ENCODE measurements at places on chromosomes 6 and 20.

DNA sequence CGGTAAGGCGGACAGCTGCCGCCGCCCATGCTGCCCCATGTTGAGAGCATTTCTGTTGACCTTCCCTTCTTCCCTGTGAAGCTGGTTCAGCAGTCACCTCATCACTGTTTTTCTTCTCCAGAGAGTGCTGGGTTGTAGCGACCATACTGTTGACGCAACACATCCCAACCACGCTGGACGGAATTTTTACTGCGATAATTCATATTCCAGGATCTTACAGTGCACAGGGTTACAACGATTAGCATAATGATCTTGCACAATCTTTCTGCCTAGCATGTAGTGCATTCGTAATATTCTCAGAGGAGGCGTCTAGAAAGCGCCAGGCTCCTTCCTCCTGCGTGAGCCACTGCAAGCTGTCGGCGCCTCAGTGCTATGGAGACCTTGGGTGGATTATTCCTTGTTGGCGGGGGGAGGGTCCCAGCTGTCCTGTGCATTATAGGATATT, 137.0 kb downstream of the MTHFD1L start:
- DNase-seq: no peak

- no peak for DNase-seq
Observed at GRCh38 chr6:113006494-113006893, 659.4 kb downstream of the RFPL4B start.

DNA sequence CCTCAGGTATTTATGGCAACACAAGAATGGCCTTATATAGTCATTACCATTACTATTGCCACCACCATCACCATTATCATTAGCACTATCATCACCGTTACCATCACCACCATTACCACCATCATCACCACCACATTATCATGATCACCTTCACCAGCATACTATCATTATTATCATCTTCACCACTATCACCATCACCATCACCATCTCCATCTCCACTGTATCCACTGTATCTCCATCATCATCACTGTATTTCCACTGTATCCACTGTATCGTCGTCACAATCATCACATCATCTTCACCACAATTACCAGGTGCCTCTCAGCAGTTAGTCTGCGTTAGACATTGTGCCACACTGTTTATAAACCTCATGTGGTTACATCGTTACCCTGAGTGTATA, 45.3 kb downstream of the GGTLC1 start:
- no peak for DNase-seq

- DNase-seq: no peak
Observed at GRCh38 chr6:87903323-87903722, 144.3 kb upstream of the SPACA1 start.

- DNase-seq: no peak
Observed at GRCh38 chr6:113741651-113742050, 115.5 kb upstream of the MARCKS start.

- no peak for DNase-seq
Observed at GRCh38 chr6:108193835-108194234, 28.0 kb downstream of the NR2E1 start.

DNA sequence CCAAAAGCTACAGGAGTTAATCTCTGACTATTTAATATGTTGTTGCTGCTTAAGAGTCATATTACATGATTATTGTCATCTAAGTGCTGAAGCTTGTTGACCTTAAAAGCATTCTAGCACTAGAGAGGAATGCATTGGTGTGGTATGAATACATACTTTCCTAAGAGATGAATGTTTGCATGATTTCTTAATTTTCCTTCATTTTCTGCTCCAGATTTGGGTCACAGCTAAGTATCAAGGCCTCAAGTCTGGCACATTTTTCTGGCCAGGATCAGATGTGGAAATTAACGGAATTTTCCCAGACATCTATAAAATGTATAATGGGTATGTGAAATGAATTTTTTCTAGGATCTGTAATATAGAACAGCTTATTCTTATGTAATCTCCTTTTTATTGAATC, 53.6 kb downstream of the ENPP1 start:
- DNase-seq: no peak

GRCh38 chr6:167275436-167275835, 15.7 kb upstream of the UNC93A start:
- no peak for DNase-seq

DNA sequence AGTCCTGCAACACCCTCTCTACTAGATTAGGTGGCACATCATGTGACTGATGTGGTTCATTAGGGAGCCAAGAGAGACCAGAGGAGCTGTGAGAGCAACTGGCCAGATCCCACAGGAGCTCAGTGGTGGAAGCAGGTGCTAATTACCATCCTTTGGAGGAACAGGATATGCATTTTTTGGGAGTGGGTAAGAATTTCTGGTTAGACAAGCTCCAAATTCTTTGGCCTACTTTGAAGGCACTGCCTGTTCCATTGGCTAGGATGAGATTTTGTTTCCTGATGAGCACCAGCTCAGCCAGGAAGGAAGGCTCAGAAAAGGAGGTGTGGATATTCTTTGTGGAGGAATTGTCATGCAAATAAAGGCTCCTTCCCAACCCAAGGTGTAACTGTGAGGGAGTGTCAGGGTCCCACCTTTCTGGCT, 130.3 kb upstream of the BMP2 start:
- no peak for DNase-seq

DNA sequence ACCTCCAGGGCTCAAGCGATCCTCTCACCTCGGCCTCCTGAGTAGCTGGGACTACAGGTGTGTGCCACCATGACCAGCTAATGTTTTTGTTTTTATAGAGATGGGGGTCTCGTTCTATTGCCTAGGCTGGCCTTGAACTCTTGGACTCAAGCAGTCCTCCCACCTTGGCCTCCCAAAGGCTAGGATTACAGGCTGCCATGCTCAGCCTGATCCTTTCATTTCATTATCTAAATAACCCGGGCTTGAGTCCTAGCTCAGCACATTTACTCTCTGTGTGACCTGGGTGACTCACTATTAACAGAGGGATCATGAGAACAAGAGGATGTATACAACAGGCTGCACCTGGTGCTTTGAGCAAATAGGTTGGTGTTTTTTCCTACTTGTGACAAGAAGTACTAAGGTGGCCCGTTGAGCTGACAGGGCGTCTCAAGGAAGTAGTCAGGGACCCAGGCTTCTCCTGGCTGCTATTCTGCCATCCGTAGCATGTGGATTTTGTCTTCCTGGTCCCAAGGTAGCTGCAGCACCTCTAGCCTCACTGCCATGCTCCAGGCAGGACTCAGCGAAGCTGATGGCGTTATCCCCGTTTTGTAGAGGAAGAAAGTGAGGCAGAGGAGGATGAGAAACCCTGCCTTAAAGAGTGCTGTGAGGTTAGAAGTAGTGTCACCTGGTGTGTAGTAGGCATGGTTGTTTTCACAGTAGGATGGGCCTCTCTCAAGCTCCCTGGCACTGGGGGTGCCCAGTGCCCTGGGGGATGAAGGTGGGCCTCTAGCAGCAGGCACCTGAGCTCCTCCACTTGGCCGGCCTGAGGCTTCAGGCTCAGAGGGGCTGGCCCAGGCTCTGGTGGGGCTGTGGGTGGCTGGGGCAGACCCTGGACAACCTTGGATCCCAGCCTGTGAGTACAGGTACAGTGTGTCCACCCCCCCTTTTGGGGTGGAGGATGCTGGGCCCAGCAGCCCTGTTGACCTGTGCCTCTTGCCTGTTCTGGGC, 62.4 kb downstream of the ADNP start:
- no peak for DNase-seq

DNA sequence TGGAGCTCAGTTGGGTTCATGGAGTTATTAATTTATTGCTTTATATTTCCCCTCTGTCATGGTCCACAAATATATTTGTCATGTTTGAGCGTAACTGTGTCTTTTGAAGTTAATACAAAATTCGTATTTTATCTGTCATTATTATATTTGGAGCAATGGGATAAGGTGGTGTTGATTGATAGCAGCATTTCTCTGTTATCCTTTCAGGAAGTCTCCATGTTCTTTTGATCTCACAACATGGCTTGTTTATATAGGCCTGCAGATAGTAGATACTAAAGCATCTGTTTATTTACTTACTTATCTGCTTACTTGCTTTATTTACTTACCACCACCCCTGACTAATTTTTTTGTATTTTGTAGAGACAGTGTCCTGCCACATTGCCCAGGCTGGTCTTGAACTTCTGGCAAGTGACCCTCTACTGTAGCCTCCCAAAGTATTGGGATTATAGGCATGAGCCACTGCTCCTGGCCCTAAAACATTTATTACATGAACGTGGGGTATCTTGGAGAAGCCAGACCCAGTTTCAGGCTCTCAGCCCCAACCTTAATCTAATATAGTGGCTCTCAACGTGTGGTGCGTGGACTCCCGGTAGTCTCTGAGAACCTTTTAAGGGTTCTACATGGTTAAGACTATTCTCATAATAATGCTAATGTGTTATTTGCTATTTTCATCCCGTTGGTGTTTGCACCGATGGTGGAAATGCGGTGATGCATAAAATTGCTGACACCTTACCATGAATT, 104.2 kb downstream of the NCOA3 start:
- DNase-seq: no peak

- no peak for DNase-seq
Observed at GRCh38 chr20:47319517-47320252, 36.8 kb downstream of the ZMYND8 start.

- no peak for DNase-seq
Observed at GRCh38 chr20:19874040-19874727, 116.1 kb downstream of the RIN2 start.

DNA sequence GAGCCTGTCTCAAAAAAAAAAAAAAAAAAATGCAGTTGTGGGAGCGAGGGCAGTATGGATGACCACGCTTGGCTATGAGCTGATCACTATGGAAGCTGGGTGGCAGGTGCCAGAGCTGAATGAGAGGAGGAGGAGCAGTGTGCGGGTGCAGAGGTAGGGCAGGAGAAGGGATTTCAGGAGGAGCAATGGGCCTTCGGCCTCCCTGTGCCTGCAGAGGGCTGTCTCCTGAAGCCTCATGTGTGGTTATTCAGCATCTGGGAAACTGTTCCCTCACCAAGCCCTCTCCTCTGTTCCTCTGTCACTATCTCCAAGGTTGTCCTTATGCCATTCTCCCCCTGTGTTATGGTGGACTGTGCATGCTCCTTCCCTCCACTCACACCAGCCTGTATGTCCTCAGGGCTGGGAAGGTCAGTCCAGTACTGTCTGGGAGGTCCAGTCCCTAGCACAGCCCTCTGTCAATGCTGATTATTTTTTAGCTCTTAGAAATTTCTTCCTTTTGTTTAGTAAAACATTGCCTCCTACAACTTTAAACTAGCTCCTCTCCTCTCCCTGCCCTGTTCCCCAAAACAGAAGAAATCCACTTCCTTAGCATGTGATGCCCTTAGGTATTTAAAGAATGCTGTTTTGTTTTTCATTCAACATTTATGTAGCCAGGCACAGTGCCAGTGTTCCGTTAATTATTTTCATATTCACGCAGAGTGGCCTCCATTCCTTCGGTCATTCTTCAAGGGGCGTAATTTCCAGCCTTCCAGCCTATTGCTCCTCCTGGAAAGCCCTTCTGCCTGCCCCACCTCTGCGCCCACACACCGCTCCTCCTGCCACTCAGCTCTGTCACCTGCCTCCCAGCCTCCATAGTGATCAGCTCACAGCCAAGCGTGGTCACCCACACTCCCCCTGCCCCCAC, 48.9 kb downstream of the CNBD2 start:
- no peak for DNase-seq

- DNase-seq: no peak
Observed at GRCh38 chr6:1247056-1247455, 64.8 kb upstream of the FOXQ1 start.

- no peak for DNase-seq
Observed at GRCh38 chr6:166598441-166599138, 12.1 kb upstream of the RAMACL start.

GRCh38 chr6:155351273-155352129, 37.2 kb upstream of the TFB1M start:
- DNase-seq: no peak

DNA sequence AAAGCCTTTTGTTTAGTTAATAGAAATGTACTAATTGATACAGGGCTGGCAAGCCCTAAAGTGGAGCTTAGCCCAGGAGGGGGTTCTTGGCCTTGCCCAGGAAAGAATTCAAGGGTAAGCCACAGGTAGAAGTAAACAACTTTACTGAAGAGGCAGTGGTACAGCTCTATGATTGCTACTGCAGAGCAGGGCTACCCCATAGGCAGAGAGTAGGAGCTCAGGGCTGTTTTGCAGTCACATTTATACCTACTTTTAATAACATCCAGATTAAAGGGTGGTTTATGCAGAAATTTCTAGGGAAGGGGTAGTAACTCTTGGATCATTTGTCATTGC, 680.4 kb upstream of the GJE1 start:
- no peak for DNase-seq

GRCh38 chr6:63582579-63583231, 10.4 kb downstream of the LOC128125822 start:
- DNase-seq: no peak

- DNase-seq: no peak
Observed at GRCh38 chr6:137727216-137727765, 139.8 kb upstream of the TNFAIP3 start.

DNA sequence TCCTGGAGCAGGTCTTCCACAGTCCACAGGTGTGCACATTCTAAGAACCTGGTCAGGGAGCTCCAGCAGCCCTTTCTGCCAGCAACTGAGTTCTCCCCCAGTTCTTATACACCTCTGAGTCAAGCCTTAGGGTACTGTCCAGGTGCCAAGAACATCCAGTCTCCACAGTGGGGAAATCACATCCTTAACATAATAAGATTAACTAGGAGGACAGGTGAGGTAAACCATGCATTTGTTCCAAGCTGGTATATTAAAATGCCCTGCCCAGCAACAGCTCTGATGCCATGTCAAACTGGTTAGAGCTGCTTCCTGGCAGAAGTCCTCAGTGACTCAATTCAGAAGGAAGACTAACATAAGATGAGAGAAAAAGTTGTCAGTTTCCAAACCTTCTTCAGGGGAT, 303.9 kb upstream of the SGK1 start:
- DNase-seq: no peak

DNA sequence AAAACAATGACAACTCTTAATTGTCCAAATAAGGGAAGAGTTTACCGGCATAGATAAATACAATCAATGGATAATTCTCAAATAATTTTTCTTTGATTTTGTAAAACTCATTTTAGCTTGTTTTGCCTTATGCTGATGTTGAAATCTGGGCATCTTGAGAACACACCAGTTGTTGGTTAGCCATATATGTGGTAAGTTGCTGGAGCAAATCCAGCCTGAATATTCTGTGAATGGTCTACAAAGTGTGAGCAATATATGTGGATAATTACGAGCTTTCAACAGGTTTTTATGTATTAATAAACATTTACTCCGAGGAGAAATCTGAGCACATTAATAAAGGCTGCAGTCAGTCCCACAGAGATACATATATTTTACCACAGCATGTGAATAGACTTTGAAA, 423.6 kb downstream of the BCKDHB start:
- no peak for DNase-seq

GRCh38 chr6:169296170-169296569, 42.5 kb upstream of the THBS2 start:
- no peak for DNase-seq

DNA sequence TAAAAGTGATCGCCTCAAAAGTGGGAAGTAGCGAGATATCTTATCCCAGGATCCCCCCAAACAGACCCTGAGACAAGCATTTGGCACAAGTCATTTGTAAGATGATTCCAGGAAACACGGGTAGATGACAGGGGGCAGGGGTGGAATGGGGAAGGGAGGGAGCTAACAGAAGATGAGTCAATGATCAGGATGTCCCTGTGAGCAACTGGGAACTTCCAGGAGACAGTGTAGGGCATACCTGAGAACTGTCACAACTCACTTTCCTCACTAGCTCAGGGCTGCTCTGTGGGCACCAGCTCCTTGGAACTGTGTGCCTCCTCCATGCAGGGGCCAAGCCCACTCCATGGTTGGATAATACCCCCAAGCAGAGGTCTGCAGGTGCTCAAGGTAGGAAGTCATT, 38.5 kb upstream of the VSX1 start:
- DNase-seq: no peak
